ENCODE measurements at places on chromosomes 11 and 22.

- DNase-seq = peak; percentile 73
These were observed at the start of gene DENND6B for GRCh38 chr22:50326956-50327710. Gene DENND6B (minus strand): TSS chr22:50327012. CDS start chr22:50326988, 24 bp downstream.

- no peak for DNase-seq
These were observed 94.0 kb upstream of the APOA1 start for GRCh38 chr11:116931206-116931953.

DNA sequence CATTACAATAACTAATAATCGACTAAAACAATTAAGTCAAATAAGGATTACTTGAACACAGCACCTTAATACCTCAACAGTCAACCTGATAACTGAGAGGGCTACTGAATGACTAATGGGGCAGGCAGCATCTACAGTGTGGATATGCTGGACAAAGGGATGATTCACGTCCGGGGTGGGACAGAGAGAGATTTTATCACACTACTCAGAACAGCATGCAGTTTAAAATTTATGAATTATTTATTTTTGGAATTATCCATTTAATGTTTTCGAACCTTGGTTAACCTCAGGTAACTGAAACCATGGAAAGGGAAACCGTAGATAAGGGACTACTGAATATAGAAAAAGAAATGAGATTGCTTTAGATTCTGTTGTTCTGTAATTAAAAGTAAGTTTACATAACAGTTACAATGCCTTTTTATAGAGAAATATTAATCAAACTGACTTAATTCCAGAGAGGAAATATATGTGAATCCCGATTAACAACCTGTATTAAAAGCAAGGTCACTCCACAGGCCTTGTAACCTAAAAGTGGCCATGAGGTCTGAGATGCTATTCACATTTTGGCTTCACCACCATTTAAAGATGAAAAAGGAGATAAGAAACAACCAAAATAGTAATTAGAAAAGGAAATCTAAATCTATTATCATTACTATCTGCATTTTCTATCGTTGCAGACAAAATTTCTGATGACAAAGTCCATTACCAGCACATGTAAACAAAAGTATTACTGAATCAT lies 119.0 kb upstream of the TP53AIP1 start:
- no peak for DNase-seq

- DNase-seq = no peak
These were observed 360.0 kb upstream of the DDI1 start for GRCh38 chr11:103676413-103676812.

- no peak for DNase-seq
These were observed 177.9 kb upstream of the CADM1 start for GRCh38 chr11:115682101-115682500.

- no peak for DNase-seq
These were observed 4.4 kb upstream of the ZNRD2 start for GRCh38 chr11:65565624-65566453.

- no peak for DNase-seq
These were observed 23.2 kb downstream of the RTN4RL2 start for GRCh38 chr11:57483562-57483918.

GRCh38 chr11:45887587-45887986 lies 2.1 kb downstream of the MAPK8IP1 start:
- DNase-seq = no peak

DNA sequence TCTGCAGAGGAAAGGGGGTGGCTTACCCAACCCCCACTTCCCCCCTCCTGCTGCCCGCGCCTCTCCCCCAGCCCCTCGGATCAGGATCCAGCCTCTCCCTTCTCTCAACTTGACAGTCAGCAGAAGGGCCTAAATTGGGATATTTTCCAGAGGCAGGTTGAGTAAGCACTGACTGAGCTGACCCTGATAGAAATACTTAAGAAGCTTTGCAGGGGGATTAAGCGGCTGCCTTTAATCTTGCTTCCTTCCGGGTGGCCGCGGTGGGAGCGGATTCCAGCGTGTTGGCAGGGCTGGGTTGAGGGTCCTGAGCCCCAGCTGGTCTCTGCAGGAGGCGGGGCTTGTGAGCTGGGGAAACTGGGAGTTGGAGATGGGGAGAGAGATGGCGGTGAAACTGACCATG lies 445.2 kb downstream of the NTM start:
- no peak for DNase-seq

DNA sequence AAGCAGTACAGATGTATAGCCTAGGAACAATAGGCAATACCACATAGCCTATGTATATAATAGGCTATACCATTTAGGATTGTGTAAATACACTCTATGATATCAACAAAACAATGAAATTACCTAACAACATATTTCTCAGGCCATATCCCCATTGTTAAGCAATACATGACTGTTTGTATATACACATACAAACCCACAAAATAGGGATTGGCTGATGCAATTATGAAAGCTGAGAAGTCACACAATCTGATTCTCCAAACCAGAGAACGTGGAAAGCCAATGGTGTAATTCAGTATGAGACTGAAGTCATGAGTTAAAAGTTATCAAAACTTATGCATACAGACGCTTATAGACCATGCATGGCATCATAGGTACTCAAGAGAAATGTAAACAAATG lies 700.1 kb upstream of the RAG2 start:
- no peak for DNase-seq

DNA sequence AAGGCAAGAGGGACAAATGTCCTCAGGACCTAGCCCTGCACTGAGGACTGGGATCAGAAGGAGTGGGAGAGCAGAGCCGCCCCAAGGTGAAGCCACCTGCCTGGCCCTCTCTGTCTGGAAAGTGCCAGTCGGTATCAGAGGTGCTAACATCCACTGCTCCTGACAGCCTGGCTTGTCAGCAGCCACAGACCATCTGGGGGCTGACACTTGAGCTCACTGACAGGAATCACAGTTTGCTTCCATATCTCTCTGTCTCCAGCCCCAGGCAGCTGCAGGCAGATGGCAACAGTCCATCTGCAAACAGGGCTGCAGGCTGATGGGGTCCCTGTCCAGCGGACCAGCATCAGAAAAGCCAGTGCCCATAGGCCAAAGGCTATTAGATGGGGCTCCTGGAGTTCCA lies 5.5 kb downstream of the OPCML start:
- no peak for DNase-seq

DNA sequence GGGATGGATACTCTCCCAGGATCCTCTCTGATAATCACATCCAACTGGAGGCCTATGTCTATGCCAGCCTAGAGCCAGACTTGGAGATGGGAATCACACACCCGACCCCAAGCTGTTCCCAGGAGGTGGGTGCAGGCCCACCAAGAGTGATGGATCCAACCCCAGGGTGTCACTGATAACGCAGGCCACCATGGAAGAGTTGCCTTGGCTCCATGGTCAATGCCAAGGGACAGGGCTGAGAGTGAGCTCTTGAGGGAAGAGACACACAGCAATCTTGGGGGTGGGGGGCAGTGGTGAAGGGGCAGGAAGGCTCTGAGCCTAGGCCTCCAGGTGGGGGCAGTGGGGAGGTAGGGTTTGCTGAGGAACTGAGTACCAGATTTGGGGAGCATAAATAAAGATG lies 16.9 kb downstream of the TUB start:
- no peak for DNase-seq

GRCh38 chr11:45704635-45705034 lies 39.2 kb upstream of the CHST1 start:
- no peak for DNase-seq

- DNase-seq = no peak
These were observed 105.4 kb downstream of the MIAT start for GRCh38 chr22:26762503-26763472.

- DNase-seq = peak; percentile 22
These were observed 19.4 kb downstream of the HTR3A start for GRCh38 chr11:113994077-113994954.

GRCh38 chr11:12444601-12445000 lies 67.2 kb downstream of the PARVA start:
- no peak for DNase-seq

GRCh38 chr11:33724644-33725035 lies 11.6 kb downstream of the CD59 start:
- no peak for DNase-seq

DNA sequence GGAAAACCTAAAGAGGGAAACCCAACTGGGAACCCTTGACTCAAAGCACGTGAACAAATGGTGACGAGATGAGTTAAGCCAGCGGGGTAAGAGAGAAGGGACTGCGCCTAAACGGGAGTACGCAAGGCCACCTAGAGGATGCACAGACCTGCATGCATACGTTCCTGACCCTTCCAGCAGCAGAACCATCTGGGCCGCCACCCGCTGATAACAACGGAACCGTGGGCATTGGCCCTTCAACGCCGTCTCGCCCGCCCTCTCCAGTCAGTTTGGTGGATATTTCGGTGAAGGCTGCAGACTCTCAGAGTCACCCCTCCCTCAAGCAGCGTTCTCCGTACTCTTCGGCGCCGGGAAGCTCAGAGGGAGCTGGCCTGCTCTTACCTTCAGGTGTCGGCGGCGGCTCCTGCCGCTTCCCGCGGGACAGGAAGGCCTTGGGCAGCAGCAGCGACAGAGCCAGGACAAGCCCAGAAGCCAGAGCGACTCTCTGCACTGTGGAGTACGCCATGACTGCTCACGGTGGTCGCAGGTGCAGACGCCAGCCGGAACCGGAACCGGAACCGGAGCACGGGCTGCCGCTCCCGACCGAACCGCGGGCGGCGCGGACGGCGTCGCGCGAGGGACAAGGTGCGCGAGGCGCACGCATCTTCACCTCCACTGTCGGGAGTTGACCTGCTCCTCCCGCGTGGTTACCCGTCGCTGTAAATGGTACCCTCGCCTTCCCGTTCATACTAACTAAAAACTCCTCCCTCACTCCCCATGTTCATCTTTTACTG lies at the start of gene RIC3:
Gene RIC3, minus strand, starts transcription at position 541 of the 773 bp plus-strand sequence. Its CDS starts 36 bp downstream, at position 505.
- peak; percentile 73 for DNase-seq

DNA sequence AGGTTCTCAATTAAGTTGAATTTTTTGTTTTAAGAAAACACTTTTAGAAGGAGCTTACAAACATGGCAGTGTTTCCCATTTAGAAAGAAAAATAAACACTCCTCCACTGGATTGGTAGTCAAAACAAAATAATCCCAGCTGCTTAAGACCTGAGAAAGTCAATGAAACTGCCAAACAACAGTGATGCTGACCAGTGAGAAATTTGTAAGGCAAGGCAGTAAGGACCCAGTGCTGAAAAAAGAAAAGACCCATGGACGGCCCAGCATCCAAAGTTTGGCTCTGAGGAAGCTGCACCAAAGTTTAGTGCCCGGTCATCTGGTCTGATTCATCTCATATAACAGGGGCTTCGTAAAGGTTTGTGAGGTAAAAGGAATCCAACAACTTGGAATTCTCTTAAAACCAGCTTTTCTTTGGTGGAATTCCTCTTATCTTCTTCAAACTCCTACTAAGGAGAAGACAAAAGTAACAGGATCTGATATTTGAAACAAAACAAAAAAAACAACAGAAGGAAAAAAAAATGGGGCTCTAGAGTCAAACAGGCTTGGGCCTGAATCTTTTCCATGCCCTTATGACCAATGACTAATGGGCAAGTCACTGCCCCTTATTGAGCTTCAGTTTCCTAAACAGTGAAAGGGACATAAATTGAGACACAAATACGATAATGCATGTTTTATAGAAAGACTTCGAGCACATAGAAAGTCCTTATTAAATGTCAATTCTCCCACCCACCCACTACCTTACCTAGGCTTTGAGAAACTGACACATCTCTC lies 383.0 kb upstream of the NARS2 start:
- DNase-seq = no peak

DNA sequence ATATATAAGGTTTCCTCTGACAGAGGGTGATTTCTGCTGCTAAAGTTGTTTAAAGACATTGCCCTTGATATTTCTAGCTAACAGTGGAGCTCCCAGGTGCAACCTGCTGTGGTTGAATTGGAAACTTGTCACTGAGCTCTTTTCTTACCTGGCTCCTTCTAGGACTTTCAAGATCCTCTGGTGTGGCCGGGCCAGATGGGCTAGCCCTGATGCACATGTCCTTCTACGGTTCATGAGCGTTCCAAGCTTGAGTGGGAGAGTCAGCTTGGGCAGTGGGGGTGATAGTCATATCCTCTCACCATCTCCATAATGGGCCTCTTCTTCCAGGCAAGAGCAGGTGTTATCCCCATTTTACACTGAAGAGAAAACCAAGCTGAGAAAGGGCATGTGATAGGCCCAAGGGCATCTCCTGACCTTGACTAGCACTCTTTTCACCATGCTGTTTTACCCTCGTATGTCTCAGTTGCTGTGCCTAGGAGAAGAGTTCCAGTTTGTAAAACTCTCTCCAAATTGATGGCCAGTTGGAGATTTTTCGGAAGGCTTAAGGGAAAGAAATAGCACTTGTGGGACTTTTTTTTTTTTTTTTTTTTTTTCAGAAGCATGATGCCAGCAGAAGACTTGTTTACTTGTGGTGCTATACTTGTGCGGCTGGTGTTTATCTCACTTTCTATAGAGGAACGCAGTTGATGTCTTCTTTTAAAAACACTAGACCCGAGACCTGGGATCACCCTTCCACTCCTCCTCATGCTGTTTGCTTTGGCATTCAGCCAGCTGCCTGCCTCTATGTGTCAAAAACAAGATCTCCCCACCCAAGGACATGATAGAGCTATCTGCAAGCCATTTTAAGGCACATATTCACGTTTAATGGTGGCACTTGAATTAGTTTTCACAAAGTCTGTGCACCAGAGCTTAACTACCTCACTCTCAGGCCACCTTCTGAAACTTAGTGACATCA lies 32.6 kb downstream of the TEAD1 start:
- DNase-seq = peak; percentile 42

- no peak for DNase-seq
These were observed 19.1 kb upstream of the ROBO3 start for GRCh38 chr11:124846070-124846673.

GRCh38 chr11:35214792-35215193 lies 75.8 kb downstream of the CD44 start:
- DNase-seq = no peak

DNA sequence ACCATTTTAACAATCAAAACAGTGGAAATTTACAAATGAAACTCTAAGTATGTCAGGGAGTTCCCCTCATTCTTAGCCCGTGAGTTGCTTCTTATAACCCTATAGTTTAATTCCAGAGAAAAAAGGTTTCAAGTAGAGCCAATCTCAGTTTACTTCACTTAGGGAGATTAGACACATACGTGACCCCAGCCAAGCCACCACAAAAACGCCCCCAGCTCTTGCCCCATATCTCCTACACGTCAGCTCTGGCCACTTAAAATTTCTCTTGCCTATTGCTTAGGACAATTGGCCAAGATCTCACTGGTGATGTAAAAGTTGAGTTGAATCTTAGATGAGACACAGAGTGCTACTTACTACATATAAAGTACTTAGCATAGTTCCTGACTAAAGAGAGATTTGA lies 166.4 kb downstream of the ETS1 start:
- no peak for DNase-seq

GRCh38 chr11:36095716-36096115 lies 151.9 kb downstream of the LDLRAD3 start:
- DNase-seq = no peak

- DNase-seq = no peak
These were observed 22.5 kb upstream of the OAF start for GRCh38 chr11:120188371-120188770.

Measured in NCI-H2081 (cell line).